ENCODE measurements at places on chromosomes 3 and 15.

DNA sequence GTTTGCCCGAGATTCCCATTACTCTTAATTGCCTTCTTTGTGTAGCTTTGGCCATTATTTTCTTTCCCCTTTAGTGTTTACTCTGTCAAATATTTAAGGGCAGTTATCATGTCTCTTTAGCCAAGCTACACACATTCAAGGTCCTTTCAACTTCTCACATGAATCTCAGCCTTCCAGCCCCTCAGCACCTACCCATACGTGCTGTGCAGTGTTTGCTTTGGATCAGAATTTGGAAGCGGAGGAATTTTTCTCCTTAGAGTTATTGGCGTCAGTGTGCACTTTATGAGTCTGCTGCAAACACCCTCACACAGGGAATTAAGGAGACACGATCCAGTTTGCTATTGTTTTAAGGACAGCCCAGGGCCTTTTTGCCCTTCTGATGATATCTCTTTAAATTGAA lies 231.6 kb downstream of the CACNA2D3 start:
- DNase-seq = no peak

GRCh38 chr15:85063088-85063487 lies 81.4 kb downstream of the PDE8A start:
- DNase-seq = no peak

- DNase-seq = no peak
Measured at GRCh38 chr3:18344306-18345014, 80.7 kb downstream of the SATB1 start.

GRCh38 chr3:2927259-2927658 lies 182.9 kb downstream of the IL5RA start:
- DNase-seq = no peak

DNA sequence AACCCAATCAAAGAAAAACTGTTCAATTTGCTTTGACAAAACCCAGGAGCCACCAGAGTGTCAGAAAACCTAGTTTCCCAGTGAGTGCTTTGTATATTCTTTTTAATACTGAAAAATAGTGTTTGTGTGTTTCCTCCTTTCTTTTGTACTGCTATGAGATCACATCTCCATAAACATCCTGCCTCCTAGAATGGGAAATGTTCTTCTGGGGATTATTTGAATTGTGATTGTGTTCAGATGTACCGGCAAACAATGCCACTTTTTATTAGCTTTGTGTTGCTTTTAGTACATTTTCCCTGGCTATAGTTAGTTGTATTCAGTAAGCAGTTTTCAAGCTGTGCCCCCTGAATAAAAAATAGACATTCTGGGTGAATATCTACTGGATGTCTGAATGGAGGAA lies 148.0 kb upstream of the NR2E3 start:
- DNase-seq = no peak

- no peak for DNase-seq
Measured at GRCh38 chr15:88711806-88712205, 73.0 kb downstream of the ISG20 start.

Data from activated CD8-positive, alpha-beta memory T cell treated with anti-CD3 and anti-CD28 coated beads for 1 hour (primary cell).